ENCODE measurements at places on chromosomes 7 and 10.

DNA sequence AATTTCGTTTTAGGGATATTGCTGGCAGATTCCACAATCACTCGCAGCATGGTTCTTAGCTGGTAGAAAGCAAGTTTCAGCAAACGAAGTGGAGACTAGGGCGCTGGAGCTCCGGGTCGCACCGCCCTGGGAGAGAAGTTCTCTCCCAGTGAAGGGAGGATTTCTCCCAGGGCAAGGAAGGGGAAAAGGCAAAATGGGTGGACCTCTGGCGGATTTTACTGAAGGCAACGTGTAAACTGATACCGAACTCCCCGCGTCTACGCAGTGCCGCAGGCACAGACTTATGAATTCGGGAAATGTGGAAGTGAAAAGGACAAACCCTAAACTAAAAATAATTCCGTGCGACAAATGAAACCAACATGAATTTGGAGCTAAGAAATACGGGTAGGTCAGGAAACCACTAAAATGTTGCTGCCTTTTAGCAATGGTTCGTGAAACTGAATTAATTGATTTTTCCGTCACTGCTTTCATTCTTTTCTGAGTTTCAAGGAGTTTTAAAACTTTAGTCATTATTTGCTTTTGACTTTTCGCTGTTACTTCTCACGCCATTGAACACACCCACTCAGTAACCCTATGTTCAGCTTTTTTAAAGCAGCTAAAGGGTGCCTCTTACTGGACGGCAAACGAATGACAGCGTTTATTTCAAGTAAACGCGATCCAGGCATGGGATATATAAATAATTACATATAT, at the start of gene MYOF:
MYOF (minus strand) TSS at position 190 of the 690 bp plus-strand sequence; CDS start at position 50, 140 bp downstream.
- peak; percentile 29 for DNase-seq

DNA sequence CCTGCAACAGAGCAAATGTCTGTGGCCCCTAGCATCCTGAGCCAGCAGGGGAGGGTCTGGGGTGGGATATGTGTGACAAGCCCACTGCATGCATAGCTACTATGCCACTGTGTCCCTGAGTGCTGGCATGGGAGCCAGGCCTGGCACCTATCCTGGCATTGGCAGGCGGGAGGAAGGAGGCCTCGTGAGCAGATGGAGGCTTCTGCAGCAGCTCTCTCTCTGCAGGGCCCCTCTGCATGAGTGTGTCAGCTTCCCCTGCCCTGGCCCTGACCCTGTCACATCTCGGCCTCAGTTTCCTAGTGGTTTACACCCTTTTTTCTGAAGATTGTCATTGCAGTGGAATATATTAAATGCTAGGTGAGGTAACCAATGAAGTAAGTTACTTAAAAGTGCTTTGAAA, 13.1 kb upstream of the IMPDH1 start:
- no peak for DNase-seq

DNA sequence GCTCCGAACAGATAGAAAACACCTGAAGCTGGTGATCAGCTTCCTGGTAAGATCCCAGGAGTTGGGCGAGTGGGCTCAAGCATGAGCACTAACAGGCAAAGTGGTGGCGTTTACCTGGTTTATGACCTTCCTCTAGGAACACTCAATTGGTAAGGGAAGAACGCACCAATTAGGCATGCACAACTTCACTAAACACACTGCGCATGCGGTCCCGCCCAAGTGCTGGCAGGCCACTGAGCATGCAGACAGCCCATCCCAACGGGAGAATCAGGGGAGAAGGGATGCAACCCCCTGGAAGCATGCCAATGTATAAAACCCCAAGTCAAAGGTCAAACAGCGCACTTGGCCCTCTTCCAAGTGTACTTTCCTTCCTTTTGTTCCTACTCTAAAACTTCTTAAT, 70.4 kb downstream of the LYZL2 start:
- no peak for DNase-seq

DNA sequence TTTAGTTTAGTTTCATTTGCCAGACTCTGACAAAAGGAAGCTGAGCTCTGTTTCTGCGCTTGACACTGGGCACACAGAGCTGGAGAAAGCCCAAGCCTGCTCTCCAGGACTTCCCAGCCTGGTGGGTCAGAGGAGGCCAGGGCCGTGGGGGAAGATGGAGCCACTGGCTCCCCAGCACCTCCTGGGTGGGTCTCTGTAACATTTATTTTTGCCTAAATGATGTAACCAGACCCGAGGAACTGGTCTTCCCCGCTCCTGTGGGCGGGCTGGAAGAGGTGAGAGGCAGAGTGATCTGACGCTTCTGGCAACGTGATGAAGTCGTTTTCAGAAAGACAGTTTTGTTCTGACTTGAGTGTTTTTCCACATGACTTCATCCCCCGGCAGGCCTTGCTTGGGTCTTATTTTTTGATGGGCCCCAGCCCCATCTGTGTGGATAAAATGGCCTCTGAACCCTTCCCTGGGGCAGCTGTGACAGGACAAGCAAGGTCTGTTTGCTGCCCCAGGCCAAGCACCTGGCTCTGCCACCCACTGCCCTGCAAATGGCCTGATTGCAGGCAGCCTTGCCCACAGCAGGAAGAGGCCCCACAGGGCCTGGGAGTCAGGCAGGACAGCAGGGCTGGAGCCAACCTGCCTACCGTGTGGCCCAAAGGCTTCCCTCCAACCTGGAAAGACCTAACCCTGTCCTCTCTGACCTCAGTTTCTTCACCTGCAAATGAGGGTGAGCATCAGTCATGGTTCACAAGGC, 304.9 kb upstream of the ZMIZ1 start:
- DNase-seq, result no peak

- no peak for DNase-seq
Measured at GRCh38 chr7:158586499-158587161, 993 bp downstream of the PTPRN2 start.

DNA sequence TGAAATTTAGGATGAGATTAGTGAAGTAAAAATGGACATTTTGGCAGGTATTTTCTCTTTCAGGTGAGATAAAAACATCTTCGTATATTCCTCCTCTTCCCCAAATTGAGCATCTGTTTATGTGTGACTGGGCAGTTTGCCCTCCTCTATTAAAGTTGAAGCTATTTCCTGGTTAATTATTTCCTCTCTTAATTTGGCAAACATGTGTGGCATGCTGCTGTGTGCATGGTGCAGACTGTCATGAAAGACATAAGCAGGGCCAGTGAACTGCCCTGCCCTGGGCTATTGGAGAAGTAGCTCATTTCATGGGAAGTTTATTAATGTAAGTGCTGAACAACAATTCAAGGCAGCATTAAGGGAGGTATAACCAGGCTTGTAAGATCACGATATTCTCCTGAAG, 52.6 kb downstream of the EVX1 start:
- no peak for DNase-seq

DNA sequence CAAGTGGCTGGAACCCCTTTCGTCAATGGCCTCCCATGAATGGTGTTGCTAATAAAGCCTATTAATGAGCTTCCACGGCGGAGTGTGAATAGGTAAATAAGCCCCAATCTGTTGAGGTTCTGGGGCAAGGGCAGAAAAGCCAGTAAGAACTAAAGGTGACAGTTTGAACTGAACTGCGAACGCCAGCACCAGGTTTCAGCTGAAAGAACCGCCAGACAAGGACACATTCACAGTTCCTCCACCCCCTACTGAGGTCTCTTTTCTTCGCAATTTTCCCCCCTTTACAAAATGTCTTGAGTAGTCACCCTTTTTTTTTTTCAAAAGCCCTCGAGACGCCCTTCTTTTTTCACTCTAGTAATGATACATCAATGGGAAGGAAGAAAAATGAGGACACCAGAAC, 2.4 kb upstream of the FGFR2 start:
- no peak for DNase-seq

DNA sequence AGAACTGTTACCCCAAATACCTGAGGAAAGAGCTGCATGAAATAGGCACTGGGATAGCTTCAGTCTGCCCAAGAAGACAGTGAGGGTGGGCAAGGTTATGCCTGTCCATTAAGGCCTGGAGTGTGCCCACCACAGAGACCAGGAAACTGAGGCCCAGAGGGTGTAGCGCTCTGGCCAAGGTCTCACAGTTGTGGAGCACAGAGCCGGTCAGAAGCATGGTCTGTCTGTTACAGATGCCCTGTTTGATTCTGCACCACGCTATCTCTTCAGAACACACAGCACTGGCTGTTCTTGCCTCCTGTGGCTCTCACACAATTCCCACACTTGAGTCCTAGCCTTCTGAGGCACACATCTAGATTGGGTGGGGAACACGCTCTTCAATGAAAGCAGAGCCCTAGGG, 261.4 kb downstream of the GRID1 start:
- no peak for DNase-seq

- DNase-seq, result no peak
Measured at GRCh38 chr10:119431034-119431772, 111.3 kb downstream of the RGS10 start.

DNA sequence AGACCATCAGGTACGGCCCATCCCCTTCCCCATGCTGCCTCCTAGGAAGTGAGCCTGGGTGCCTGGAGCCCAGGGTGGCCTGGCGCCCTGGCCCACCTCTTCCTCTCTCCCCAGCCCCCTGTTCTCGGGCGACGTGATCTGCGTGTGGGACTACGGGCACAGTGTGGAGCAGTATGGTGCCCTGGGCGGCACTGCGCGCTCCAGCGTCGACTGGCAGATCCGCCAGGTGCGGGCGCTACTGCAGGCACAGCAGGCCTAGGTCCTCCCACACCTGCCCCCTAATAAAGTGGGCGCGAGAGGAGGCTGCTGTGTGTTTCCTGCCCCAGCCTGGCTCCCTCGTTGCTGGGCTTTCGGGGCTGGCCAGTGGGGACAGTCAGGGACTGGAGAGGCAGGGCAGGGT, 17.0 kb downstream of the ASL start:
- DNase-seq, result no peak

DNA sequence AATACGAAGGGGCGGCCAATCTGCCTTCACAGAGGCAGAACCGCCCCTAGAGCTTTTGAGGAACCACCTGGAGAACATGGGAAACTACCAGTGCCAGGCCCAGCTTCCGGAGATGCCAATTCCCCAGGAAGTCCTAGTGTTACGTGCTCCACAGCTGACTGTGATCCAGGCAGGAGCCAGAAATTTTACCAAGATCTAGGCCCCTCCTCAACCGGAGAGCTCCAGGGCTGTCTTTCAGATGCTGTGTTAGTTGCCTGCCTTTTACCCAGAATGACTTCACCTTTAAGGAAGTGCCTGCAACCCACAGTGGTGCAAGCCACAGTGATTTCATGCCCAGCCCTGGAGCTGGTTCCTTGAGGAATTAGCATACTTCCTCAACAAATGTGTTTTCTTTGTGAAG, 62.9 kb downstream of the ELMO1 start:
- no peak for DNase-seq

DNA sequence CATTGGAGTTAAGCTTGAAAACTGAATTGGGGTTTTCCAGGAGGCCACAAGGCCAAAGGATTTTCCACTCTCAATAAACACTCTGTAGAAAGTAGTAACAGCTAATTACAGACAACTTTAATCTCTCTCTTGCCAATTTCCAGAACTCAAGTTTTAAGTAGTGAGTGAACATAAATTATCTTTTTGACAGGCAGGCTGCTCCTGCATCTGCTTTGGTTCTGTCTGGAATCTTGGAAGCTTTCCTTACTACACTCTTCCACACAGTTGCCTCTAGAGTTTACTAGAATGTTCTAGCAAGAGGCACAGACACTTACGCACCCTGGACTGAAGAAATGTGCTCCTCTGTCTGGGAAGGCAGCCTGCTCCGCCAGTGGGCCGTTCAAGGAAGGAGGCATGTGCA, 90.5 kb upstream of the WAC start:
- no peak for DNase-seq

GRCh38 chr10:11208243-11208642, 190.6 kb downstream of the CELF2 start:
- DNase-seq, result no peak

DNA sequence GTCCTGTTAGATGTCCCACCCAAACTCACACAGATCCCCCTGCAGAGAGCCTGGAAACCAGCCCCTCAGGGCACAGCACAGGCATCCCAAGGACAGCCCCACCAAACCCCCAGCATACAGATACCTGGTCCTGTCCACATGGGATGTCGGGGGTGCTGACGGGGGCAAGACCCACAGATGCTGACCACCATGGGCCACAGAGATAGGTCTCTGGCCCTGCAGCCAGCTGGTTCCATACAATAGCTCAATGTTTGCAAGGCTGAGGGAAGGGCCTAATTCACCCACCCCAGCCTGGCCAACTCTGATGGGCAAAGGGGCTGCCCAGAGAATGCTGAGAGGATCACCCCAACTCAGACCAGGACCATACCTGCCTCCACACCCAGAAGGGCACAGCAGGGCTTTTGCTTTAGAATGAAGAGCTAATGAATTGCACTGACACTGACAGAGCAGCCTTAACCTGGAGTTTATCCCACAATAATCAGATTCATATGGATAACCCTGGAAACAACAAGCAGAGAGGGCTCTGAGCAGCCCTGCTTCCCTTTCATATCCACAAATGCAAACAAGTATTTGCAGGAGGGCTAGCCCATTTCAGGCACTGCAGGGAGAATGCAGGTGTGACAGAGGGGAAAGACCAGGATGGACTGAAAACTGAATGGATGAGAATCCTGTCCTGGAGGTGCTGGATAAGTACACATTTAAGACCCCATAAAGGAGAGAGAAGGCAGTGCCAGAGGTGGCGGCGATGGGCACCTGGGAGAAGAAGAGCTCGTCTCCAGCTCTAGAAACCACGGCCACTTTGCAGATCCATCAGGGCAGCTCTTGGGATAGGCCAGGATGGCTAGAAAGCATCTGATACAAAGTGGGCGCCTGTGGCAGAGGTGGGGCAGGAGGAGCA, 126.7 kb downstream of the TNS3 start:
- DNase-seq, result no peak

- no peak for DNase-seq
Measured at GRCh38 chr10:121927318-121927840, 452 bp downstream of the ATE1 start.

DNA sequence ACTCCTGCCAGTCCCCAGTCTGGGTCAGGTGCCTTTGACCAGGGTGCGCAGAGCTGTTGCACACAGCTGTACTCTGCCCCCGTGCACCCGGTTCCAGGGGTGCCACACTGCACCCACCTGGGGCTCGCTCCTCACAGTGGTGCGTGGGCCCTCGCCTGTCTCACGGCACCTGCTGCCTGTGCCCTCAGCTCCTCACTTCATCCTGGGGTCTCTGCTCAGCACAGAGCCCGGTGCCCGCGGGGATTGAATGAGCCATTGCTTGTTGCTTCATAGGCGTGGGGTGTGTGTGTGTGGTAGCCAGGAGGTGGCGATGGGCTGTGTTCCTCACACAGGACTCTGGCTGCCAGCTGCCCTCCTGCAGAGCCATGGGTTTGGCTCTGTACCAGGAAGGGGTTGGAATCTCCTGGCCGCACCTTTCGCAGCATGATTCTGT, 18.5 kb downstream of the EIF3B start:
- no peak for DNase-seq

GRCh38 chr7:74173866-74174605, at the start of gene EIF4H:
TSS of gene EIF4H (plus strand) at chr7:74174356. CDS start at chr7:74174384, 28 bp downstream.
- peak; percentile 90 for DNase-seq

DNA sequence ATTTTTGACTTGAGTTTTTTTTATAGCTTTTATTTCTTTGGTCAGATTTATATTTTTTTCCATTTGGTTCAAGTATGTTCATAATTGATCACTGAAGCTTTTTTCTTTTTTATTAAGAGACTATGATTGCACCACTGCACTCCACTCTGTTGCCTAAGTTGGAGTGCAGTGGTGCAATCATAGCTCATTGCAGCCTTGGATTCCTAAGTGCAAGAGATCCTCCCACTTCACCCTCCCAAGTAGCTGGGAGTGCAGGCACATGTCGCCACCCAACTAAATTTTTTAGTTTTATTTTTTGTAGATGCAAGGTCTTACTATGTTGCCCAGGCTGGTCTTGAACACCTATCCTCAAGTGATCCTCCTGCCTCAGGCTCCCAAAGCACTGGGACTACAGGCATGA, 97.7 kb upstream of the KIF5B start:
- no peak for DNase-seq
